ENCODE measurements at places on chromosomes 2 and 18.

GRCh38 chr2:120476141-120476540, 130.2 kb downstream of the INHBB start:
- no peak for DNase-seq

DNA sequence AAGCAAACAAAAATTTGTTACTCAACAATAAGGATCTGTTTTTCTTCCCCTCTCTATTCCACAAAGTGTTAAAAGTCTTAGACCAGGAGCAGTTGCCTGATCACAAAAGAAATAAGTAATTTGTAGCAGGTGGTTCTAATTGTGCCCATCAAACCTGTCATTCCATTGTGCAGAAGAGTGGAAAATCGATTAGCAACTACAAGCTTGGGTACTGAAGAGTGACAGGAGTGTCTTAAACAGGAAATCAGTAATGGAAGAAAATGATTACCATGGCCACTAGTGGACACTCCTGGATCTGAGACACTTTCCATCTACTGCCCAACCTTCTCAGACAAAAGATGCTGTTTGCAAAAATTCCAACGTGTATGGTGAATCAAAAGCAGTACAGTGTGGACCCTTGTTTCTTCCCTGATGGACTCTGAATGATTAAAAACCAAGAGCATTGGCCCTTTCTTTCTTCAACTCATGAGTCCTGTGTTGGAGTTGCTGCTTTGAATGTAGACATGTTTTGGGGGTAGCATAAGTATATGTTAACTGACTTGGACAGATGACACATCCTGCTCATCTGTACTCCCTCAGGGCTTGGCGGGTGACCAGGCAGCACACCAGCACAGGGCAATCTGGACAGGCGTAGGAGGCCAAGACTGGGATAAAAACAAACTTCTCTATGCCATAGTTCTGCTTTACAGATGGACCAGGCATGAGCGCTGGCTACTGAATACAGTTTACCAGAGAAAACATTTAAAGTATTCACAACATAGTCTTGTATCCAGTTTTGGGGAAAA, 51.9 kb downstream of the PLA2R1 start:
- DNase-seq: no peak

- no peak for DNase-seq
Observed at GRCh38 chr2:189104934-189105333, 74.6 kb downstream of the COL5A2 start.

- DNase-seq: no peak
Observed at GRCh38 chr2:144376460-144376859, 143.5 kb downstream of the ZEB2 start.

GRCh38 chr2:38122344-38122743, 46.4 kb upstream of the CYP1B1 start:
- no peak for DNase-seq

DNA sequence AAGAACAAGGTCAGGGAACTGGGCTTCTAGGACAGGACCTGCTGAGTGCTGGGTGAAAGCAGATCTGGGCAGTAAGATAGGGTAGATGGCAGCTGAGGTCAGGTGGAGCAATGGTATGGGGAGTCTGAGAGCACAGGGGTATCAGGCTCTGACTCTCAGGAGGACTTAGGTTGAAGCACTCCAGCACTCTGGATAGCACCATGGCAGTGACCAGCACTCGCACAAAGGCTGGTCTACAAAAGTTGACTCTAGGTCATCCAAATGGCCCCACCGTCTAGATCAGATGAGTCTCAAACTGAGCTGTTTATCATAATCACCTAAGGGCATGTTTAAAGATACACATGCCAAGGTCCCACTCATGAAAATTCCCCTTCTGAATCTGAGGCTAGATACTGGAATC, 60.1 kb downstream of the CDKL4 start:
- no peak for DNase-seq

GRCh38 chr18:63646936-63647335, 2.9 kb upstream of the SERPINB4 start:
- no peak for DNase-seq

GRCh38 chr2:236051351-236051750, 116.8 kb downstream of the GBX2 start:
- no peak for DNase-seq

DNA sequence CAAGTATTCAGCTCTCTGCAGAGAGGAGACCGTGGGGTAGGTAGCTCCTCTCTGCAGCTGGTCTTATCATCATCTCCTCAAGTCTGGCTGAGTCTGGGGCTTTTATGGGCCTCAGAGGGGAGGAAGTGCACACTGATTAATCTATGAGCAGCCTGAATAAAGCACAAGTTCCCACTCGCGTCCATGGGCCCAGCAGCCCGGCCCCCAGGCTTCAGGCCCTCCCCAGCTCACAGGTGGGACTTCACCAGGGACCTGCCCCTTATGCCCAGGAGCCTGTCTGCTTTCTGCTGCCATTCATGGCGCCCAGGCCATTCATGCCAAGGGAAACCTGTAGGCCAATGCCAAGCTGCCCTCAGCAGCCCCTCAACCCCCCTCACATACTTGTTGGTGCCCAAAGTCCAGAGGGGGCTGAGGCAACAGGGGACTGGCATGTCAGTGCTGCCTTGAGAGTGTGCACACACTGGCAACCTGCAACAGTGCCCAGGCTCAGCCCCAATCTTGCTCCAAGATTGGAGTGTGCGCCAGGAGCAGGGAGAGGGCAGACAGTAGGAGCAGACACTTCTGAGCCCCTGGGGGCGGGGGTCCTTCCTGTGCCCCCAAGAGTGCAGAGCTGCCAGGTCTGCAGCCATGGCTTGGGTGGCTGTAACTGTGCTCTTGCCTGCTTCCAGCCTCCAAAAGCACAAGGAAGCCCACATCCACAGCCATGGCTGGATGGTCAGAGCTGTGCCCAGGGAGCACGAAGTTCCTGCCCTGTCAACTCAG, 375.6 kb upstream of the VWC2L start:
- no peak for DNase-seq

- no peak for DNase-seq
Observed at GRCh38 chr2:74714691-74715080, 60.6 kb downstream of the SEMA4F start.

DNA sequence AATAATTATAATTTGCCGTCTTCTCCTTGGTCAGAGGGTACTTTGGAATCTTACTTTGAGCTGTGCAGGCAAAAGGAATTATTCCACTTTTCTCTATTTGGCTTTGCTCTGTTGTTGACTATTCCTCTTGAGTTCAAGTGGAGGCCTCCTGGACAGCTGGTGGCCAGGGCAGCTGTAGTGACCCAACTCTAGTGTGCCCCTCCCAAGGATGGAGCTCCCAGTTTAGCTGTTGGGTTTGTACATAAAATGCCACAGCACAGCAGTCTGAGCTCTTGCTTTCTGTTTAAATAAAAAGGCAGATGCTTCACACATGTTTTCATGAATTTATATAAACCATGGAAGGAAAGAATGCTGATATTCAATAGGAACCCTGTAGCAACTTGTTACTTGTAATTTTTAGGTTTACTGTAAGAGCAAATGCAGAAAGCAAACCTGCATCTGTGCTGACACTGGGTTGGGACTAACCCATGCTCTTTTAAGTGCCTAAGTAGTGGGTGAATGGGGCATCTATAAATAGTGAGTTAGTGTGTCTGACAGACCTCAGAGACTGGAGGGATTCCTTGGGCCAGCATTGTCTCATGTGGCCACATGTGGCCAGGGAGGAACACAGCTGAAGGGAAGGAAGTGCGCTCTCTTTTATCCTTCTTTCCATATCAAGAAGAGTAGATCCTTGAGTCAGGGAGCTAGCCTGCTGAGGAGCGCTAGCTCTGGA, 121.8 kb downstream of the FHOD3 start:
- no peak for DNase-seq

DNA sequence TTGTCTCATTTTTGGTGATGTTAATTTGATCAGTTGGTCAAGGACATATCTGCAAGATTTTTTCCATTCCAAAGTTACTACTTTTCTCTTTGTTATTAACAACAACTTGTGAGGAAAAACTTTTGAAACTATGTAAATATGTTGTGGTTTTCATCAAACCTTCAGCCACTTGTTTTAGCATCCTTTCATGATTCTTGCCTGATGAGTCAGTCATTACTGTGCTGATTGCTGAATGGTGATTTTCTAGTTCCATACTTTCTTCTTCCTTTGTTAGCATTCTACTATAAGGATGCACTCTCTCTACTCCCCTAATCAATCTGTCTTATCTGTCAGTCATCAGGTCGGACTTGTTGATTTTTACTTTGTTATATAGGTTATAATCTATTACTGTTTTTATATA, 10.9 kb downstream of the TMEM87B start:
- DNase-seq: no peak

DNA sequence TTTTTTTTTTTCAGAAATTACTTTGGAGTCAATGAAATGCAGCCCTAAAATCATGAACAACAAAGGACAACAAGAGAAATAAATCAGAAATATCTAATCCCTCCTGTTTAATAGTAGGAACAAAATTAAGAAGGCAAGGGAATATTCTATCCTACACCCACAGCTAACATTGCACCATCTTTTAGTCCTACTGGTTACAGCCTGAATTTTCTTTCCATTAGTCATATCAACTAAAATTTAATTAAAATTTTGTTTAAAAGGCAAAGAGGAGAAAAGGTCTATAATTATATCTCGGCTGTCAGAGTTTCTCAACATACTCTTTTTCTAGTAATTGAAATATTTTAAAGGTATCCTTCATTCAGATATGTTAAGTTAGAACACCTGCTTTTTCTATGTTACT, 61.9 kb downstream of the DTNA start:
- DNase-seq: no peak

DNA sequence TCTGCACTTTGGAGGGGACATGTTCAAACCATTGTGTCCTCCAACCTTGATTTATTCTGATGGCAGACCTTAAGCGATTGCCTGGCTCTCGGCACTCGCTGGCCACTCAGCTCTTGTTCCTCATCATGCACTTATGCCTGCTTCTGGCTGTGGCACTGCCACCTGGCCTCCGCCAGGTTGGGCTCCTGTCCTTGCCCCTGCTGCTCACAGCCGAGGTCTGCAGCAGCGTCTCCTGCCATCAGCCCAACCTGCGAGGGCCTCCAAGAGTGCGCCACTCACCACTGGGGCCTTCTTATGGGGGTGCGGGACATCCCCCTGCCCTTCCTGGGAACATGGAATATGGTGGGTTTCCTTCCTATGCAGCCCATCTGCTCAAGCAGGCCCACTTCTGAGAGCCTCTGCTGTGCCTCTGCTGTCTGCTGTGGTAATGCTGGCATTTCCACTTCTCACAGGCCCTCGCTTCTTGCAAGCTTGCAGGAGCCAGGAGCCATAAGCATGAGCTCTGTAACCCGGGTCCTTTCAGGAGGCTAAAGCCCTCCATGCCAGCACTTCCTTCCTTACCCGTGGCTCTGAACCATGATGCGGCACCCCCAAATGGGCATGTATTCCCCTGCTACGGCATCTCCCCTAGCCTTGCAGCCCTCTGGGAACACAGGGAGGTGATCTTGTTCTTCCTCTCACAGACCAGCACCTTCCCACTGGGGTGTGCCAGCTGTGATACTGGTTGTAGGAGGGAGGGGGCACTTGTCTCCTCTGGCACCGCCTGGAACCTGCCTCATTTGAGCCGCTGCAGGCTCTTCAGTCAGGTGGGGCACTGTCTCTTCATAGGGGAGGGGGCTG, 58.6 kb upstream of the HS6ST1 start:
- no peak for DNase-seq

- no peak for DNase-seq
Observed at GRCh38 chr18:28716338-28716737, 539.4 kb upstream of the CDH2 start.

DNA sequence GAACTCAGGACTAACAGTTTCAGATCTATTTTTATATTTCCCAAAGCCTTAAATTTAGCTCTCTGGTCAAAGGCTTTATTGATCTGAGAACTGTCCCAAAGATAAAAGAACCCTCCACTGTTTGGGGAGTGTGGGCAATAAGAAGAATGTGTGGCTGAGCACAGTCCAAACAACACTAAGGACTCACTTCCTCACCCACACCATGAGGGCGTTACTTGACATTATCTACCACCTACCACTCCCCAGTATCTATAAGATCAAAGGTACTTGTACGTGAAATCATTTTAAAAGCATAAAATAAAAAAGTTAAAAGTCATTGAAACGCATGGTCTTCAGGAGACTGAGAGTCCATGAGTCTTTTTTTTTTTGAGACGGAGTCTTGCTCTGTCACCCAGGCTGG, 54.6 kb upstream of the NFU1 start:
- no peak for DNase-seq

DNA sequence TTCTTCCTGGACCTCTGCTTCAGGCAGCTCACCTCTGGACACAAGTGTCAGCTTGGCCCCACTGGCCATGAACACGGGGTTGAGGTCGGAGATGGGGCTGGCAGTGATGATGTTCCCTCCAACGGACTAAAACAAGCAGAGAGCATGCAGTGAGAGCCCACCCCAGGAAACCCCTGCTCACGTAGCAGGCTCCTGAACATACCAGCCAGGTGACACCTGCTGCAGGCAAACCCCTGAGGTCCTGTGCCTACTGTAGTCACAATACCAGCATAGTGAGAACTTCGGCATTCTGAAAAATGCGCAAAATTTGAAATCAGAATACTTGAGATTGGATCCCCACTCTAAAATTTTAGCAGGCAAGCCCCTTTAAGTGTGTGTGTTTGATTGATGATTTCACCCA, 32.9 kb downstream of the XDH start:
- no peak for DNase-seq

- DNase-seq: no peak
Observed at GRCh38 chr18:73681912-73682311, 465.7 kb downstream of the FBXO15 start.

DNA sequence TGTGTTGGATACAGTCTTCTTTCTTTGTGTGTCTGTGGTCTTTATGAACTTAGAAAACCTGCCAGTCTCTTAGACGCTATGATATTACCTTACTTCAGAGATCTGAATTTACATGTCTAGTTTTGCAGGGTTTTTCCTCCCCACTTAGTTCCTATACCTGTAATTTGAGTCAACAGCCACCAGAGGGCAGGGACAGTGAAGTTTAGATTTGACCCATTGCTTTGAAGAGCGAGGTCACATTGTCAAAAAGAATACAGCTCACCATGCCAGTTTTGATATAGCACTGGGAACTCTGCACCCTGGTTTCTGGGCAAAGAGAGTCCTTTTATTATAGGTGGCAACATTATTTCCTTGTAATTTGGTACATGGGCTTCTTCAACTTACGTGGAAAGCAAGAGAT, 102.3 kb downstream of the MAPK4 start:
- DNase-seq: peak; percentile 61

- DNase-seq: no peak
Observed at GRCh38 chr2:233280114-233280693, 27.4 kb upstream of the SAG start.

GRCh38 chr18:6866552-6867085, 137.1 kb downstream of the ARHGAP28 start:
- no peak for DNase-seq

GRCh38 chr2:52113338-52113737, 1081.4 kb upstream of the NRXN1 start:
- DNase-seq: no peak

GRCh38 chr2:237405605-237406004, 8.4 kb downstream of the COL6A3 start:
- no peak for DNase-seq
